ENCODE measurements at places on chromosomes 7 and 10.

DNA sequence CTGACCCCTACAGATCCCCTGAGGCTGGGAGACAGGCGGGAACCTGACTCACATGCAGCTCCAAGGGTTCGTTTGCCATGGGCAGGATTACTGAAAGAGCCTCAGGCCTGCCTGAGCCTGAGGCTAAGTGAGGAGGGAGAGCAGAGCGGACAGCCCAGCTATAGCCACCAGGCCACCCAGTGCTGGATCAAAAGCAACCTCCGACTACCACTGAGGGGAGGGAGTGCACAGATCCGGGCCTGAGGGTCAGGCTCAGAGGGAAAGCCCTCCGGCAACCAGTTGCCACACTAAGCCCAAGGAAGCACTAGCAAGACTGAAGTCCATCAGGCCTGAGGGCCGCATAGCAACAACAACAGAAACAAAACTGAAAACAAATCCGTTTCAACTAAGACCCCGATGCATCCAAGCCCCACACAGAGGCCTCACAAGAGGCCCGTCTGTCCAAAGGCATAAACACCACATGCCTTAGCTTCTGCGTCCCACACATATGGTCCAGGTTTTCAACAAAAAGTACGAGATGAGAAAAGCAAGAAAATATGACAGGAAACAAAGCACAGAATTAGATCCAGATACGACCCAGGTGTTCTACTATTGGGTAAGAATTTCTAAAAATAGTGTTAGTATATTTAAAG, 92.5 kb upstream of the VIPR2 start:
- DNase-seq: no peak

- DNase-seq: no peak
These were observed 44.5 kb downstream of the CLRN3 start for GRCh38 chr10:127848226-127848625.

- DNase-seq: no peak
These were observed 751.1 kb downstream of the GRM8 start for GRCh38 chr7:126501617-126502016.

DNA sequence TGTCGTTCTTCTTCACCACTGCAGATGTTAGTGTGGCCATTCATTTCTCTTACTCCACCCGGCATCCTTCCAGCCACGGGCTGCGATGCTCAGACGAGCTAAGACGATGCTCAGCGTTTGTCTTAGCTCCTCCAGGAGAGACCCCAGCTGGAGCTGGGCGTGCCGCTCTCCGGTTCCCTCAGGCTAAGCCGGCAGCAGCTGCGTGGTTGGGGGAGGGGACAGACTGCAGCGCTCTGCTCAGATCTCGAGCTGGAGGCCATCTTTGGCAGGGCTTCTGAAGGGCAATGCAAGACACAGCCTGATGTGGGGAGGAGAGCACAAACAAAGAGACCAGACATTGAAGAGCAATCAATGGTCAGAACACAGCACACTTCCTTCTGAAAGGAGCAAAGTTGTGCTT, 4.8 kb downstream of the INA start:
- no peak for DNase-seq

- no peak for DNase-seq
These were observed 40.1 kb upstream of the PPP1R17 start for GRCh38 chr7:31646942-31647341.

DNA sequence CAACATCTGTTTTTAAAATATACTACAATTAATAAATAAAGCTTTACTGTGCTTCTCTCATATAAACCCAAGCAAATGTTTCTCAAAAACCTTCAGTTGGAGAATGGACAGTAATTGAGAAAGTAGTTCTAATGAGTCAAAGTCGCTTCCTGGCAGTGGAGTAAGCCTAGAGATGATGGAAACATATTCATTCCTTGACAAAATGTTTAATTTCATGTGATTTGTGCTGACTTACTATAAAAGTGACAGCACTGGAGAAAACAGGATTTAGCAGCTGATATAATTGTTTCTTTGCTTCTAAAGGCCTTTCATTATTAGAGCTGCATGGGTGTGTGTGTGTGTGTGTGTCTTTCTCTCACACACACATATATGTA, 9.0 kb downstream of the ELMO1 start:
- no peak for DNase-seq

Data from stimulated activated CD4-positive, alpha-beta T cell treated with anti-CD3 and anti-CD28 coated beads, Interleukin-15, amount 100 ng/mL, for 1 hour (primary cell).